ENCODE measurements at places on chromosomes 7 and 10. TPM values are rescaled to one million over a fixed set of nuclear protein-coding genes. Genes with fewer than 3 reads are reported as not detected.

DNA sequence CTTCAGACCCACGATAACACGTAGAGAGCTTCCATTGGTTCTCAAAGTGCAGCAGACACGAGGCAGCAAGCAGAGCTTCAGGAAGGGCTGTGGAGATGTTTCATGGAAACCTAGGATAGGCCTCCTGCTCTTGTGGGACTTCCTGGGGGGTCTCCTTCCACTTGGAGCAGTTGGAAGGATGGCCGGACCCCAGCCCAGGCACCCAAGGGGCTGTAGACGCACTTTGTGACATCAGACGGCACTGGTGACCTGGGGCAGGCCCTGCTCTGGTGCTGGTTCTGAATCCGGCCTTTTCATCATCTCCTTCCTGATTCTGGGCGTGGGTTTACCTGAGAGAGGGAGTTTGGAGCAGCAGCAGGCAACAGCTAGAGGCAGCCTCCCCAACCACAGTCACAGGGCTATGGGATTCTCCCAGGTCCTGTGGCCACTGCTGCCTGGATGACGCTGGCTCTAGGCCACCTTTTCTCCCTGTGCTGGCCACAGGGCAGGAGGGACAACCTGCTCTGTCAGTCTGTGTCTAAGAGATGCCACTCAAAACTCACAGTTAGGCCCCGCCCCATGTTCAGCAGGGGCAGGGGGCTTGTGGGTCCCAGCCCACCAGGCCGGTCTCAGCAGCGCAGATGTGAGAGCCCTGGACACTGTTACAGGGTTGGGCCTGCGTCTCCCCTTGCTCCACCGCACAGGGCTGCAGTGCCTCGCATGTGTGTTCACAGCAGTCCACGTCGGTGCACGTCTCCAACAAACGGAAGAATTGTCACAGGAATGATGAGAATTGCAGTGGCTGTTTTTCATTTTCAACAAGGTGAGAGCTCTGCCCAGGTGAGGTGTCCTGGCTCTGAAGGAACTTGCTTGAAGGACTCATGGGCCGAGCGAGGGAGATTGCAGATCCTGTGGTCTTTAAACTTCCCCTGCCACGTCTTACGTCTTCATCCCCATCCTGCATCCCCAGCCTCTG, 569.3 kb downstream of the TCERG1L start:
- no peaks in the 10 kb centered on the region for H3K27me3 ChIP-seq
- no peak overlapping the region for H3K27ac ChIP-seq
- H3K36me3 ChIP-seq, result no peaks in the 10 kb centered on the region
- H3K4me1 ChIP-seq, result peaks cover 7% of the 10 kb centered on the region
- DNase-seq, result no peak

DNA sequence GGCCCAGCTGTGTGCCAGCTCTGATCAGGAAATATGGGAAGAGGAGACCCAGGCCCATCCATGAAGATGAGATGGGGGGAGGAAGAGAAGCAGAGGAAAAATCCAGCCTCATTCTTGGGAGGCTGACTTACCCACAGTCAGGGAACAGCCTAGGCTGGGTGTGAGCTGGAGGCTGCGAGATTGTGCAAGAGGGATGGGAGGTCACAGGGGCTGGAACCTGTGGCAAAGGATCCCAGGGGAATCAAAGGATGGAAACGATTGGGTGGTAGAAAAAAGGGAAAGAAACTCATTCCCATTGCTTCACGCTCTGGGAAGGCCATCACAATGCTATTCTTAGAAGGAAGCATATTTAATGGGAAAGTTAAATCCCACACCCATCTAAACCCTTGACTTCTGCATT, 26.7 kb upstream of the CRHR2 start:
- H3K36me3 ChIP-seq, result no peaks in the 10 kb centered on the region
- H3K4me3 ChIP-seq, result no peak overlapping the region
- H3K27me3 ChIP-seq, result no peaks in the 10 kb centered on the region
- H3K4me1 ChIP-seq, result no peaks in the 10 kb centered on the region

GRCh38 chr7:7129381-7129780, 53.0 kb upstream of the C1GALT1 start:
- H3K27me3 ChIP-seq, result no peaks in the 10 kb centered on the region
- DNase-seq, result no peak
- no peak overlapping the region for H3K27ac ChIP-seq
- no peaks in the 10 kb centered on the region for H3K4me1 ChIP-seq
- no peak overlapping the region for H3K4me3 ChIP-seq
- H3K36me3 ChIP-seq, result no peaks in the 10 kb centered on the region

DNA sequence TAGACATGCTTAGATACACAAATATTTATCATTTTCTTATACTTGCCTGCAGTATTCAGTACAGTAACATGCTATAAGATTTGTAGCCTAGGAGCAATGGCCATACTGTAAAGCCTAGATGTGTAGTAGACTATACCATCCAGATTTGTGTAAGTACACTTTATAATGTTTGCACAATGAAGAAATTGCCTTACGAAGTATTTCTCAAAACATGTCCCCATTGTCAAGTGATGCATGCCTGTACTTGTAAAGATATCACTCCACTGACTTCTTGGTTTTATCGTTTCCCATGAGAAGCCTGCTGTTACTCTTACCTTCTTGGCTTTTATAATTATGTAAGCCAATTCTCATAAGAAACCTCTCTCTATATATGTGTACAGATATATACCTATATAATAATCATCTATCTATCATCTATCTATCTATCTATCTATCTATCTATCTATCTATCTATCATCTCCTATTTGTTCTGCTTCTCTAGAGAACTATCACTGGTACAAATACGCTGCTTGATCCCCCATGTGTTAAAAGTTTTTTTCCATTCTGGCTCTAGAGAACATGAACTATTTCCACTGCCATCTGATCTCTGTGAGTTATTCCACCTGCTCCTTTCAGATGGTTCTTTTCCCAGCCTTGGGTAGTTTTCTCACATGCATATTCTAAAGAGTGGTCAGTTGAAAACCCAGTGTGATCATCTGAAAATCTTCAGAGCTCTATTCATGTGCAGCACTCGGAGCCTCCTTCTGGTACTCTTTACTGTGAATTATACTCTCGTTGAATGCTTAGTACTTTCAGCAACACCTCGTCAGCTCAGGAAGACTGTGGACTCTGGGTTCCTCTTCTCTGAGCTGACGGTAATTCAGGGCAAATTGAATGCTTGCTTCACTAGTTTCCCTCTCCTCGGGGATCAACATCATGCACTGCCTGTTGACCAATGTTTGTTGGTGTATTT, 14.5 kb upstream of the VCL start:
- no peak overlapping the region for H3K4me3 ChIP-seq
- no peaks in the 10 kb centered on the region for H3K27me3 ChIP-seq
- peaks cover 5% of the 10 kb centered on the region for H3K4me1 ChIP-seq
- no peaks in the 10 kb centered on the region for H3K36me3 ChIP-seq
- peak overlapping the region; percentile 39 for H3K27ac ChIP-seq
- DNase-seq, result no peak

- no peaks in the 10 kb centered on the region for H3K4me1 ChIP-seq
- no peaks in the 10 kb centered on the region for H3K36me3 ChIP-seq
- peak; percentile 43 for DNase-seq
- H3K27me3 ChIP-seq, result no peaks in the 10 kb centered on the region
- no peak overlapping the region for H3K4me3 ChIP-seq
Observed at GRCh38 chr10:60916025-60916424, 28.0 kb downstream of the RHOBTB1 start.

- peaks cover 8% of the 10 kb centered on the region for H3K36me3 ChIP-seq
- no peak for DNase-seq
- no peak overlapping the region for H3K27ac ChIP-seq
Observed at GRCh38 chr7:13984831-13985685, 4.4 kb downstream of the ETV1 start.

DNA sequence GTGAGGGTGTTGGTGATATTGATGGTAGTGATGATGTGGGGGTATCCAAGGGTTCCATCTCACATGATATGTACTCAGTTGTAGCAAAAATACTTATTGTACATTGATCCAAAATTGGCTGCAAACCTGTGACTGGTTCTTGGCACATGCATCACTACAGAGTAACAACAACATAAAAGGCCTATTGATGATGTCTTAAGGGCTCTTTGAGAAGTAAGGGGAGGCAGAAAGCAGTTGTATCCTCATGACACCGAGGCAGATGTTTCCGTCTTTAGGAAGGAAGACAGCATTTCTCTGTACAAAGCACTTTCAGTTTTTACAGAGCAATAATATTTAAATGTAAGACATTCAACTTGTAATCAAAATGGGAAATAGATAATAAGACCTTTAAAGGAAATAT, 34.5 kb downstream of the NRG3 start:
- peaks cover 5% of the 10 kb centered on the region for H3K4me1 ChIP-seq
- peaks cover 2% of the 10 kb centered on the region for H3K36me3 ChIP-seq
- no peak overlapping the region for H3K4me3 ChIP-seq
- H3K27me3 ChIP-seq, result no peaks in the 10 kb centered on the region

KMT2E gene
- total RNA-seq, result 38.2 TPM

INPP5A gene
- 19.1 TPM for total RNA-seq

HYAL4 gene
- total RNA-seq, result not detected

GJC3 gene
- total RNA-seq, result 1.4 TPM

Measured in H9 (cell line).